ENCODE measurements at places on chromosomes 16 and 17.
A peak's percentile ranks its signal among the peaks of the same experiment; 100 is the strongest.

GRCh38 chr16:85603203-85603755, 9.8 kb upstream of the GSE1 start:
- H3K27me3 ChIP-seq: no peaks in the 10 kb centered on the region
- peaks cover 10% of the 10 kb centered on the region for H3K36me3 ChIP-seq
- no peak overlapping the region for H3K27ac ChIP-seq

- peaks cover 90% of the 10 kb centered on the region for H3K36me3 ChIP-seq
- no peaks in the 10 kb centered on the region for H3K27me3 ChIP-seq
- H3K27ac ChIP-seq: no peak overlapping the region
- no peaks in the 10 kb centered on the region for H3K4me1 ChIP-seq
These were observed 40.0 kb downstream of the PGS1 start for GRCh38 chr17:78418326-78419026.

- H3K36me3 ChIP-seq: no peaks in the 10 kb centered on the region
- DNase-seq: peak; percentile 6
- no peak overlapping the region for H3K27ac ChIP-seq
- H3K27me3 ChIP-seq: peaks cover 3% of the 10 kb centered on the region
- H3K4me1 ChIP-seq: no peaks in the 10 kb centered on the region
These were observed 55.1 kb downstream of the ATP2C2 start for GRCh38 chr16:84423416-84423837.

DNA sequence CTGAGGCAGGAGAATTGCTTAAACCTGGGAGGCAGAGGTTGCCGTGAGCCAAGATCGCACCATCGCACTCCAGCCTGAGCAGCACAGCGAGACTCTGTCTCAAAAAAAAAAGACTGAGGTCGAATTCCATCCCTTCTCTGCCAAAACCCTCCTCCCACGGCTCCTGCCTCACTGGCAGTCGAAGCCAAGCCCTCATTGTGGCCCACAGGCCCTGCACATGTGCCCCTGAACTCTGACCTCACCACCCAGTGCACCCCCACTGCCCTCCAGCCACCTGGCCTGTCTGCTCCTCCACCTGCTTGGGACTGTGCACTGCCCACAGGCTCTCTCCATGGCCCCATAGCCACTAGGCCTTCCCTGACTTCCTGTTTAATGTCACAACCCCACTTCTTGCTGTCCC, 7.0 kb downstream of the MYO15A start:
- no peak for DNase-seq
- H3K27ac ChIP-seq: no peak overlapping the region
- H3K36me3 ChIP-seq: no peaks in the 10 kb centered on the region
- H3K27me3 ChIP-seq: no peaks in the 10 kb centered on the region
- H3K4me3 ChIP-seq: no peak overlapping the region

DNA sequence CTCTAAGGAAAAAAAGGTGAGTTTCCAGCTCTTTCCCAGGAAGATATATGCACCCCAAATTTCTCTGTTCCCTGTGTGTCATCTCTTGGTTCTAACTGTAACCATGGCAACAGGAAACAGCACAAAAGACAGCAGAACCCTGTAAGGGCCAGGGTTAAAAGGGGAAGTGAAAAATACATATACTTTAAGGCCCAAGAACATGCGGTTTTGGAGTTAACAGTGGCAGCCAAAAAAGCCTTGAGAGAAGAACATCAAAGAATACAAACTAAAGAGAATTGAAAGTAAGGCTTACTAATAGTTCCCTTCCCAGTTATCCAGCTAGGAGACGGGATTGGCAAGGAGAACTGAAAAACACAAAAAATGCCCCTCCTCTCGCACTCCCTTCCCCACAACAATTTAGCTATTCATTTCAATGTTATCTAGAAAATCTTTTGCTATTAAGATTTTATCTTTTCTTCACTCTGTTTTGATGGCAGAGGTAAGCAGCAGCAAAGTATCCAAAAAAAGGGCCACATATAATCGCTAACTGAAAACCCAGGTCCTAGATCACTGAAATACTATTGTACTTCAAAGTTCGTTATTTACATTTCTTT, 1.5 kb downstream of the SPOP start:
- H3K27ac ChIP-seq: peak overlapping the region; percentile 84
- peak overlapping the region; percentile 81 for H3K4me3 ChIP-seq
- peak; percentile 41 for DNase-seq
- peaks cover 11% of the 10 kb centered on the region for H3K36me3 ChIP-seq

- no peaks in the 10 kb centered on the region for H3K27me3 ChIP-seq
- no peak for DNase-seq
- H3K4me3 ChIP-seq: peak overlapping the region; percentile 64
- H3K4me1 ChIP-seq: peaks cover 40% of the 10 kb centered on the region
- peaks cover 19% of the 10 kb centered on the region for H3K36me3 ChIP-seq
These were observed 356 bp downstream of the TUBD1 start for GRCh38 chr17:59892251-59892923.

GRCh38 chr16:50467943-50468748, 80.0 kb upstream of the NKD1 start:
- no peaks in the 10 kb centered on the region for H3K36me3 ChIP-seq
- no peak overlapping the region for H3K27ac ChIP-seq
- H3K27me3 ChIP-seq: peaks cover 58% of the 10 kb centered on the region
- no peak overlapping the region for H3K4me3 ChIP-seq
- no peaks in the 10 kb centered on the region for H3K4me1 ChIP-seq

DNA sequence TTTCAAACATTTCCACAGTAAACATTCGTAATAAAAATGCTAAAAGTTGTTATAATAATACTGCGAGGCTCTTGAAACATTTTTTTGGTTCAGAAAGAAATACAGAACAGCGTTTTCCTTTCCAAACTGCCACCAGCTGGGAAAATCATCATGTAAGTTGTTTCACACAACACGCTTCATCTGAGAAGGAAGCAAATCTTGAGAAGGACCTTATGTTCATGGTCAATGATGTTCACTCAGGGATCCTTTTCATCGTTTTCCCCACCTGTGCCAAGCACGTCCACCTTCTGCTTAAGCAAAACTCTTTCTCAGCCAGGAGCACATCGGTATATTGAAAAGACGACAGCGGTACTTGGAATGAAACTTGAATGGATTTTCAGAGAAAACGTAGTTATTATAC, 274.5 kb upstream of the ELAC2 start:
- H3K27me3 ChIP-seq: no peaks in the 10 kb centered on the region
- H3K27ac ChIP-seq: no peak overlapping the region
- H3K4me3 ChIP-seq: no peak overlapping the region

GRCh38 chr16:79726902-79727301, 126.4 kb upstream of the MAF start:
- no peaks in the 10 kb centered on the region for H3K36me3 ChIP-seq
- no peaks in the 10 kb centered on the region for H3K27me3 ChIP-seq
- no peak overlapping the region for H3K4me3 ChIP-seq
- H3K27ac ChIP-seq: no peak overlapping the region
- no peak for DNase-seq
- no peaks in the 10 kb centered on the region for H3K4me1 ChIP-seq

All from DND-41 (cell line).